ENCODE measurements at places on chromosomes 16 and 17.

GRCh38 chr17:31688701-31689100 is 170.3 kb downstream of the COPRS start:
- no peak for DNase-seq
- H3K36me3 ChIP-seq: no peaks in the 10 kb centered on the region
- H3K4me1 ChIP-seq: no peaks in the 10 kb centered on the region
- peaks cover 7% of the 10 kb centered on the region for H3K27me3 ChIP-seq

DNA sequence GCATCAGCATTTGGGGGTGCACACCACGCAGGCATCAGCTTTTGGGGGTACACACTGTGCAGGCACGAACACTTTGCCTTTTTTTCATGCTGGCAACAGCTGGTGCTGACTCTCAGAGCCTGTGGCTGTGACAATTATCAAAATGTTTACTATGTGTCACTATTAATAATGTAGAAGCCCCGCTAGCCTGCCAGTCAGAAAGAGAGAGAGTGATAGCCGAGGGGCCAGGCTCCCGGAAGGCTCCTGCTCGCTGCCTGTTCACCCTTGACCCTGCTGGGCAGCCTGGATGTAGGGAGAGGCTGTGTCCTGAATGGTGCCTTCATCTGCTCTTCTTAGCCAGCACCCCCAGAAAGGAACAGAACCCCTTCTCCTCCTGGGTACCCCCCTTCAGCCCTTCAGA is 61.9 kb downstream of the SDK2 start:
- no peaks in the 10 kb centered on the region for H3K36me3 ChIP-seq
- no peak overlapping the region for H3K27ac ChIP-seq
- H3K4me3 ChIP-seq: no peak overlapping the region
- no peak for DNase-seq

- no peaks in the 10 kb centered on the region for H3K4me1 ChIP-seq
- DNase-seq: no peak
- H3K4me3 ChIP-seq: no peak within 1 kb of the TSS
- no peaks in the 10 kb centered on the region for H3K36me3 ChIP-seq
- H3K27me3 ChIP-seq: peaks cover 79% of the 10 kb centered on the region
- no peak within 1 kb of the TSS for H3K27ac ChIP-seq
These were observed at the start of gene GPR142 for GRCh38 chr17:74367206-74367605. TSS of gene GPR142 (plus strand) at chr17:74367506. CDS start at chr17:74369541, 2,035 bp downstream.

DNA sequence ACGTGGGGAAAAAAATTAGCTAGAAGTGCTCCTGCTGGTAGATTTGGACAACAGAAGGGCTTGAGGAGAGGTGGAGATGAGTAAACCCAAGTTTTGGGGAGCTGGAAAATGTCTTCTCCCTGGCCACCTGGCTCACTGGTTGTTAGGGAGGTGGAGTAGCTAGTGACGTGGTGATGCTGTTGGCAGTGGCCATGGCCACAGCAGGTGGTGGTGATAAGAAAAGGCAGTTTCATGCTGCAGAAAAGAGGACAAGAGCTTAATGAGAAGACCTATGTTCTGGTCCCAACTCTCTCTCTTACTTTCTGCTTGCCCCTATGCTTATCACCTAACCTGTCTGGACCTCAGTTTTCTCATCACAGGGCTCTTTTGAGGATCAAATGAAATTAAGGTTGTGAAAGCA is 223.5 kb upstream of the N4BP1 start:
- H3K27me3 ChIP-seq: no peaks in the 10 kb centered on the region
- no peaks in the 10 kb centered on the region for H3K36me3 ChIP-seq
- no peak overlapping the region for H3K4me3 ChIP-seq
- no peak for DNase-seq

- no peak overlapping the region for H3K4me3 ChIP-seq
- no peak for DNase-seq
- H3K4me1 ChIP-seq: no peaks in the 10 kb centered on the region
- H3K27me3 ChIP-seq: peaks cover 92% of the 10 kb centered on the region
These were observed 21.9 kb downstream of the ZNF423 start for GRCh38 chr16:49833796-49834530.

GRCh38 chr16:79098907-79099306 is 501.6 kb downstream of the MAF start:
- no peaks in the 10 kb centered on the region for H3K27me3 ChIP-seq
- H3K36me3 ChIP-seq: no peaks in the 10 kb centered on the region
- no peaks in the 10 kb centered on the region for H3K4me1 ChIP-seq
- DNase-seq: no peak
- no peak overlapping the region for H3K27ac ChIP-seq

DNA sequence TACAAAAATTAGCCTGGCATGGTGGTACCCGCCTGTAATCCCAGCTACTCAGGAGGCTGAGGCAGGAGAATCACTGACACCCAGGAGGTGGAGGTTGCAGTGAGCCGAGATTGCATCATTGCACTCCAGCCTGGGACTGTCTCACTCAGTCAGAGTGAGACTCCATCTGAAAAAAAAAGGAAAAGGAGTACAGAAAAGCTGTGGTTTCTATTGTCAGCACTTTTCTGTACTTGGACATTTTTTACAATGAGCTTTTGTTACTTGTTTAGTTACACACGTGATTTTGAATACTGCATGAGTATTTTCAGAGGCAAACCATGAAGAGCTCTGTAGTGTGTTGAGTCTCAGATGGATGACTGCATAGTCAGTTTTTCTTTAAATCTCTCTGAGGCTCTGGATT is 26.3 kb downstream of the ZC3H18 start:
- no peaks in the 10 kb centered on the region for H3K4me1 ChIP-seq
- no peaks in the 10 kb centered on the region for H3K27me3 ChIP-seq
- H3K27ac ChIP-seq: no peak overlapping the region
- peaks cover 51% of the 10 kb centered on the region for H3K36me3 ChIP-seq
- H3K4me3 ChIP-seq: no peak overlapping the region

GRCh38 chr17:81094509-81095382 is 59.8 kb downstream of the BAIAP2 start:
- H3K4me1 ChIP-seq: peaks cover 33% of the 10 kb centered on the region
- H3K27ac ChIP-seq: peak overlapping the region; percentile 17
- peak; percentile 81 for DNase-seq
- H3K36me3 ChIP-seq: peaks cover 14% of the 10 kb centered on the region

- H3K4me1 ChIP-seq: no peaks in the 10 kb centered on the region
- H3K4me3 ChIP-seq: no peak overlapping the region
- H3K36me3 ChIP-seq: no peaks in the 10 kb centered on the region
These were observed 41.6 kb upstream of the IRF8 start for GRCh38 chr16:85857406-85857805.

- peaks cover 28% of the 10 kb centered on the region for H3K27me3 ChIP-seq
- no peak overlapping the region for H3K27ac ChIP-seq
- no peak for DNase-seq
- H3K4me3 ChIP-seq: no peak overlapping the region
- H3K4me1 ChIP-seq: no peaks in the 10 kb centered on the region
These were observed 40.3 kb upstream of the KIFC3 start for GRCh38 chr16:57842601-57843000.

DNA sequence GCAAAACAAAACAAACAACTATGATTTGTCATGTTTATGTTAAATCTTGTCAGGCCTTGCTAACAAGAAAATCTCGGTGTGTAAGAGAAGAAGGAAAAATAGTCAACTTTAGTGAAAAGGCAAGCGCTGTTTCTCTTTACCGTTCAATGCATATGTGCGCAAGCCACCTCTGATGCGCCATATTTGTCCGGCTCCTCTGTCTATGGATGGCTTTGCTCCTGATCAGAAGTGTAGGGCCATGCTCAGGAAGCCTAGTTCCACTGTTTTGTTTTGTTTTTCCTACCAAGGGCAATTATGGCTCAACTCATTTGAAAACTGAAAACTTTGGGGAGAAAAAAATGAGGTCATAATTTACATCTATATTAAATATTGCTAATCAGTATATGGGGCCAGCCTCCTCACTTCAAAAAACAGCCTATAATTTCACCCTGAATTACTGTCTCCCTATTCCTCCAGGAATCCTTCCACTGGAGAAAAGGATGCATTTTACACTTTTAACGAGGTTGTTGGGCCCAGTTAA is 4.5 kb downstream of the MAF start:
- no peak overlapping the region for H3K4me3 ChIP-seq
- peaks cover 19% of the 10 kb centered on the region for H3K36me3 ChIP-seq
- no peak overlapping the region for H3K27ac ChIP-seq
- peaks cover 4% of the 10 kb centered on the region for H3K4me1 ChIP-seq
- peaks cover 70% of the 10 kb centered on the region for H3K27me3 ChIP-seq
- no peak for DNase-seq

DNA sequence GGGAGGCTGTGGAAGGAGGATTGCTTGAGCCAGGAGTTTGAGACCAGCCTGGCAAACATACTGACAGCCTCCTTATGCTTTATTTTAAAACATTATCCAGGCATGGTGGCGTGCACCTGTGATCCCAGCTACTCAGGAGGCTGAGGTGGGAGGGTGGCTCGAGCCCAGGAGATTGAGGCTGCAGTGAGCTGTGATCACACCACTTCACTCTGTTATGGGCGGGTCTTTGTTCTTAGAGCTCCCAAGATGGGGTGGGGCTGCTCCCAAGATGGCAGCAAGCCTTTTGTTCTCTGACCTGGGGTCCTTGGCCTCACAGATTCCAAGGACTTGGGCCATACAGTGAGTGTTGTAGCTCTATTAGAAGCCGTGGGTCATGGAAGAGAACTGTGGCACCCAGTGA is 26.1 kb upstream of the ST6GALNAC2 start:
- H3K27ac ChIP-seq: no peak overlapping the region
- H3K4me3 ChIP-seq: no peak overlapping the region
- no peaks in the 10 kb centered on the region for H3K4me1 ChIP-seq
- H3K36me3 ChIP-seq: no peaks in the 10 kb centered on the region

GRCh38 chr16:13269905-13270528 is 368.6 kb downstream of the SHISA9 start:
- H3K36me3 ChIP-seq: no peaks in the 10 kb centered on the region
- H3K27me3 ChIP-seq: no peaks in the 10 kb centered on the region
- no peak for DNase-seq
- no peak overlapping the region for H3K4me3 ChIP-seq
- no peak overlapping the region for H3K27ac ChIP-seq

GRCh38 chr16:68197250-68197649 is 38.7 kb downstream of the ESRP2 start:
- peaks cover 11% of the 10 kb centered on the region for H3K4me1 ChIP-seq
- peaks cover 11% of the 10 kb centered on the region for H3K36me3 ChIP-seq
- no peaks in the 10 kb centered on the region for H3K27me3 ChIP-seq
- peak; percentile 11 for DNase-seq
- no peak overlapping the region for H3K4me3 ChIP-seq

DNA sequence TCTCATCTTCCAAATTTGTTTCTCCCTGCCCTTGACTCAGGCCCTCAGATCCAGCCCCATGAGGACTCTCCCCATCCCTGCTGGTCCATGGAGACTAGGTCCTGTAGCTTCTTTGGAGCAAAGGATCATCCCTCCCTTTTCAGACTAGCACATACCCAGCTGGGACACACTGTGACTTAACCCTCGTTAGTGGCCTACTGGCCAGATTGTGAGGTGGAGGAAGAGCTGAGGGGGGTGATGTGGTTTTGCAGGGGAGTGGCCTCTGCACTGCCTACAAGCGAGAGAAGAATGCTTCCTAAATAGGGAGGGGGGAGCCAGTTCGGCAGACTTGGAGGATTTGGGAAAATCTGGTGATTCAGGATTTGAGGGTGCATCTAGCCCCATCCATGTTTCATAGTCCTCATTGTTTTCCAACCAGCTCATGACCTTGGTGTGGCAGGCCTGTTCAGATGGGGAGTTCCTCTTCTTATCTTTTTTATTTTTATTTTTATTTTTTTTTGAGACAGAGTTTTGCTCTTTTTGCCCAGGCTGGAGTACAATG is 47.8 kb upstream of the SLC47A1 start:
- no peak overlapping the region for H3K4me3 ChIP-seq
- no peak overlapping the region for H3K27ac ChIP-seq
- no peak for DNase-seq
- H3K27me3 ChIP-seq: no peaks in the 10 kb centered on the region

DNA sequence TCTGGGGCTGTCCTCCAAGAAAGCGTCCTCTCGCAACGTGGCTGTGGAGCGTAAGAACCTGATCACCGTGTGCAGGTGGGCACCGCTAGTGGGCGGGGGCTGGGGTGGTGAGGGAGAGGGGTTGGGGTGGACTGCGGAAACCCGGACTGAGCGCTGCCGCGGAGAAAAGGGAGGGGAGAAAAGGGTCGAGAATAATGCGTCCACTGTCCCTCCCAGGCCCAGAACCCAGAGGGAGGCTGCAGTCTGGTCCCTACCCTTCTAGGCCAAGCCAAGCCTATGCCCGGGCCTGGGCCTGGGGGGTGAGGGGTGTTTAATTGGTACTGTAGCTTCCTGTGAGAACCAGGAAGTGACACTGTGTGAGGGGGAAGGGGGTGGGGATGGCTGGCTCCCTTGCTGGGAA is 464 bp downstream of the RUNDC3A start:
- no peak for DNase-seq
- peaks cover 15% of the 10 kb centered on the region for H3K36me3 ChIP-seq
- no peak overlapping the region for H3K27ac ChIP-seq
- H3K4me1 ChIP-seq: peaks cover 11% of the 10 kb centered on the region
- peaks cover 90% of the 10 kb centered on the region for H3K27me3 ChIP-seq

- H3K27ac ChIP-seq: no peak overlapping the region
- H3K36me3 ChIP-seq: no peaks in the 10 kb centered on the region
- no peak for DNase-seq
- no peak overlapping the region for H3K4me3 ChIP-seq
These were observed 130.3 kb upstream of the FOXF1 start for GRCh38 chr16:86380030-86380429.

DNA sequence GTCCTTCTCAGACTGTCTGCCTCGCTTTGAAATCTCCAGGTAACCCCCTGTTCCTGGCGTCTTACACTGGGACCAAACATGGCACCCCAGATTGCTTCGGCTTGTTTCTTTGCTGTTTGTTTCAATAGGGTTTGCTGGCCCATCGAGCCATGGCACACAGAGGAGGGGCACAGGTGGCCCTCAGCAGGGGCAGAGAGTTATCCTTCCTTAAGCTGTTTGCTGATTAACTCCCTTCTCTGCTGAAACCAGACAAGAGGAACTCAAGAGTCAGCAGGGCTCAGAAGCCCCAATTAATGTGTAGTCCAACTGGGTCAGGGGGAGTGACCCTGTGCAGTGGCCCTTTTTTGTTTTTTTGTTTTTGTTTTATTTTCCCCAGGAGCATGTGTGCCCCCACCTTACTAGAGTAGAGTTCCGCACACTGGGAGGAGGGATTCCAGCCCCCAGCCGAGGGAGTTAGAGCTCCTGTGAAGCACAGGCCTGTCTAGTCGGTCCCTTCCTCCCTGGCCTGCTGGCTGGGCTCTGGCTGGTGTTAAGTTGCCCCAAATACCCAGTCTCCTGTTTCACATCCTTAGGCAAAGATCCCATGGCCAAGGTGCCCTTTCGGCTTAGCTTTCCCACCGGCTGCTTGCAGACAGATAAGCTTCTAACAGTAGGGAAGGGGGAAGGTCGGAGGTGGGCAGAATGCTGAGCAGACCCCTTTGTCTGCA is 39.3 kb downstream of the YPEL2 start:
- no peaks in the 10 kb centered on the region for H3K27me3 ChIP-seq
- no peak overlapping the region for H3K4me3 ChIP-seq
- H3K27ac ChIP-seq: no peak overlapping the region
- DNase-seq: no peak
- no peaks in the 10 kb centered on the region for H3K36me3 ChIP-seq
- H3K4me1 ChIP-seq: peaks cover 32% of the 10 kb centered on the region

DNA sequence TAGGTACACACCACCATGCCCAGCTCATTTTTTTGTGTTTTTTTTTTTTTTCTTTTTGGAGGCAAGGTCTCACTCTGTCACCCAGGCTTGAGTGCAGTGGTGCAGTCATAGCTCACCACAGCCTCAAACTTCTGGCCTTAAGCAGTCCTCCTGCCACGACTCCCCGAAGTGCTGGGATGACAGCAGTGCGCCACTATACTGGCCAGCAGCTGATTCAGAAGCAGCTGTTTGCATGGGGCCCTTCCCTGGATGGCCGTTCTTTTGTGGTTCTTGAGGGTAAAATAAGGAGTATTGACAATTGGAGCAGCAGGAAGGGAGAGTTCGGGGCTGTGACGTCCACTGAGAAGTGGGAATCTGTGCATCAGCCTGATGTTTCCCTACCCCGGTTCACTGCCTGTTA is 41.6 kb downstream of the KIAA0513 start:
- no peaks in the 10 kb centered on the region for H3K36me3 ChIP-seq
- no peaks in the 10 kb centered on the region for H3K27me3 ChIP-seq
- no peak overlapping the region for H3K4me3 ChIP-seq

Measured in Calu3 (cell line).